Inflammatory macrophage treated with lipopolysaccharide for 4 hours (primary cell): ENCODE measurements at places on chromosomes 12 and 14.

DNA sequence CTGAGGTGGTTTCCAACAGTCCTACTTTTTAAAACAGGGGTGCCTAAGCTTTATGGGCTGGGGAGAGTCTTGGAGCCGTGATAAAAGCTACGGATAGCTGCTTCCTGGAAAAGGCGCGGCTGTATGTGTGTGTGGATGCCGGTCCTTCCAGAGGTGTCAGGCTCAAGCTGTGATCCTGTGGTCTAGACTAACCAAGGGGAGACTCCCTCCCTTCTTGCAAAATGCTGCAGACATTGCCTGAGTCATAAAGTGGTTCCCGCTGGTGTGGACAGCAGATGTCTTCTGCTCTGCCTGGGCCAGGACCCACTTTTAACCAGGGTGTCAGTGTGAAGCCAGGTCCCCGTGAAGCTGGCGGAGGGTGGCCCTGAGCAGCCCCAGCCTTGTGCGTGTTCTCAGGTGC is 37.8 kb downstream of the CCDC92 start:
- peak; percentile 15 for DNase-seq

DNA sequence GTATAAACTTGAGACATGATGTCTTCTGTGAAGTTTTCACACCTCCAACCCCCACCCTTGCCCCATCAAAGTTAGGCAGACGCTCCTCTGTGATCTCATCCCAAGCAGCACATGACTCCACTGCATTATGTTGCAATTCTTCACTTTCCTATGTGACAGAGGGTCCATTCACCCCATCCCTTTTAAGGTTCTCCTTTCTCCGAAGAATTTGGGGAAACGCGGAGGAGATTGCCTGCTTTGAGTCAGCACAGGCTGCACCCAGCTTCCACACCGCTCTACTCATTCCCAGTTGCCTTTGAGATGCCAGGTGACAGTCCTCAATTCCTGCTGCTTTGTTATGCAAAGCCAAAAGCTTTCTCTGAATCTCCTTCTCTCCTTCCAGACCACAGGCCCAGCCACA is 61.8 kb downstream of the PHLDA1 start:
- peak; percentile 88 for DNase-seq

DNA sequence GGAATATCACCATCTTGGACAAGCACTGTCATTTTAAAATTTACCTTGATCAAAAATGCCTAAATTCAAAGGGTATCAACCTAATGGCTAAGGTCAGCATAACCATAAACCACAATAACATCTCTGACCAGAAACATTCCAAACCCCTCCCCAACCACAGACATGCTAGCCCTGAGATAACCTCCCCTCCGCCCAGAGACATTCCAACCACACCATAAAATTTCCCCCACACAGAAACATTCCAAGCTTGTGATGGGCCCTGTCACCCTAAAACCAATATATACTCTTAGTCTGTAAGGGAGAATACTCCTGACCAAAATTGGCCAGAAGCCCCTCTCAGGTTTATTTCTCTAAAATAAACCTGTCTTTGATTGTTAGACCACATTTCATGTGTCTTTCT is 17.7 kb downstream of the EPYC start:
- no peak for DNase-seq

- DNase-seq = peak; percentile 17
Measured at GRCh38 chr12:106112145-106112821, 26.5 kb downstream of the NUAK1 start.
